ENCODE measurements at places on chromosomes 4 and X.
A peak's percentile ranks its signal among the peaks of the same experiment; 100 is the strongest.

GRCh38 chr4:76074993-76075600, 588 bp downstream of the ART3 start:
- DNase-seq = no peak

DNA sequence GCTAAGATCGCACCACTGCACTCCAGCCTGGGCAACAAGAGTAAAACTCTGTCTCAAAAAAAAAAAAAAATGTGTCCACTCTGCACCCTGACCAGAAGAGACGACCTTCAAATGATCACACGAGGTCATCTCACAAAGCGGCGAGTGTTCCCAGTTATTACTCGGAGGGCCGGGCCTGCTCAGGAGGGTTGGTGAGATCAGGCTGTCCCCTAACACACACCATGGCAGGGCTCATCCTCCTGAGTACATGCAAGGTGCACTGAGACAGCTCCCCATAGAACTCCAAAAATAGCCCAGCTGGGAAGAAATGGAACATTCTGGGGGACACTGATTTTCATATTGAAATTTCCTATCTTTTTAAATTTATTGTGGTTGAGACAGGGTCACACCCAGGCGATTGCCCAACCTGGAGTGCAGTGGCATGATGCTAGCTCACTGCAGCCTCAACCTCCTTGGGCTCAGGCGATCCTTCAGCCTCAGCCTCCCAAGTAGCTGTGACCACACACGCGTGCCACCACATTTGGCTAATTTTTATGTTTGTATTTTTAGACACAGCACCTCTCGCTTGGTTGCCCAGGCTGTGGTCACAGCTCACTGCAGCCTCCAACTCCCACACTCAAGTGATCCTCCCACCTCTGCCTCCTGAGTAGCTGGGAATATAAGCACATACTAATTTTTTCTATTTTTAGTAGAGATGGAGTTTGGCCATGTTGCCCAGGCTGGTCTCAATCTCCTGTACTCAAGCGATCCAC, 51.5 kb downstream of the DHRSX start:
- no peak for DNase-seq

GRCh38 chr4:186724864-186725468, 1.3 kb upstream of the FAT1 start:
- no peak for DNase-seq

GRCh38 chr4:7285244-7286094, 93.1 kb downstream of the SORCS2 start:
- no peak for DNase-seq

GRCh38 chr4:93368968-93369367, 459.6 kb upstream of the ATOH1 start:
- no peak for DNase-seq

- no peak for DNase-seq
Observed at GRCh38 chr4:122500852-122501501, 44.5 kb upstream of the IL2 start.

DNA sequence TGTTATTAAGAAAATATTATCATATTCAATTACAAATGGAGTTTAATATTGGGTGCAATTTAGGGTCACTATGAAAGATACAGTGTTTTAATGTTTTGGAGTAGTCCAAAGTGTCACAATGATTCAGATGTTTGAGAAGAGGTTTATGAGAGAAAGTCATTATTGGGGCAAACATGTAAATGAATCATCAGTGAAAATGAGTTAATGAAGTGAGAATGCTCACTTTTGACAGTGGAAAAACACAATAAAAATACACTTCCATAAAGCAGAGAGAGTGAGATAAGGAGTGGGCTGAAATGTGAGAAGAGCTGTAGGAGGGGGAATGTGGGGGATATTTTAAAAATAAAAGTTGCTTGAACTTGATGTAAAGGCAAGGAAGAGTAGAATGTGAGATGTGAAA, 957.1 kb downstream of the PCDH18 start:
- no peak for DNase-seq

DNA sequence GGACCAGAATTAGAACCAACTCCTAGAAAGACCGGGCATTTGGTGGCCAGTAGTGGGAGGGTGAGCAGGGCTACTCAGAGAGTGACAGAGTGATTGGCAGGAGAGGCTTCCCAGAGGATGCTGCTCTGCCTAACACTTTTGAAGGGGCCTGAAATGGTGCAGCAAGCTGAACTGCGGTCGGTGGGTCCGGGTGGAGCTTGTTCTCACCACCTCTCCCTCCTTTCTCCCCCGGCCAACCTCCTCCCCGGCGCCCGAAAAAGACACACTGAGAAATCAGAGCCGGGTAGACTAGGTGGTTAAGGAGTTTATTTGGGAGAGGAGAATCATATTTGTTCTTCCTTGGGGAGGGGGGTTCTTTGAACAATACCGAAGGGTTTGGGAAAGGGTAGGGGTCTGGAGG, 1.4 kb upstream of the PRICKLE3 start:
- DNase-seq = no peak

- no peak for DNase-seq
Observed at GRCh38 chr4:24130637-24131036, 240.8 kb upstream of the PPARGC1A start.

GRCh38 chrX:16712548-16713155, at the start of gene CTPS2:
Gene CTPS2, minus strand, starts transcription at chrX:16712669. Its CDS starts 9,767 bp downstream, at chrX:16702902.
- DNase-seq = peak; percentile 34

- no peak for DNase-seq
Observed at GRCh38 chr4:144710526-144710912, 64.6 kb downstream of the HHIP start.

- DNase-seq = no peak
Observed at GRCh38 chrX:128504496-128504895, 452.3 kb upstream of the ACTRT1 start.

GRCh38 chrX:75061701-75062100, 94.4 kb downstream of the ABCB7 start:
- no peak for DNase-seq

GRCh38 chr4:171117457-171117856, 695.7 kb upstream of the GALNTL6 start:
- no peak for DNase-seq

GRCh38 chrX:130084631-130085237, 25.6 kb downstream of the ELF4 start:
- no peak for DNase-seq

Data from CD4-positive, alpha-beta T cell treated with Interleukin-6 at 100 ng/mL for 8 hours (primary cell).